Fibroblast of skin of abdomen (primary cell): ENCODE measurements at places on chromosomes 7 and 10.
A peak's percentile ranks its signal among the peaks of the same experiment; 100 is the strongest.

DNA sequence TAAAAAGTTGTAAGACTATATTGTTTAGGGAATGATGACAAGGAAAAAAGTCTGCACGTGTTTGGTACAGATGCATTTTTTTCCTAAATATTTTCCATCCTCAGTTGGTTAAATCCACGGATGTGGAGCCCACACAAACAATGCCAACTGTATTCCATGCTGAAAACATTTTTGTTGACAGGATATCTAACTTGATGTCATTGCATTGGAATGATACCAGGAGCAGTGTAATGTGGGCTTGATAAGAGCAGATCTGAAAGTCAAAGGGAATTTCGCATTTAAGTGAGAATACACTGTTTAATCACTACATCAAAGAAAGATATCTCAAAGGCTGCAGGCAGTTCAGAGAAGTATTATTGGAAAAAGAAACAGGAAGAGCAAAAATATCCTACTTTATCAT is 49.5 kb upstream of the TMEM140 start:
- DNase-seq = no peak

- peak; percentile 83 for DNase-seq
These were observed 48.4 kb downstream of the UNC5B start for GRCh38 chr10:71260622-71261325.

DNA sequence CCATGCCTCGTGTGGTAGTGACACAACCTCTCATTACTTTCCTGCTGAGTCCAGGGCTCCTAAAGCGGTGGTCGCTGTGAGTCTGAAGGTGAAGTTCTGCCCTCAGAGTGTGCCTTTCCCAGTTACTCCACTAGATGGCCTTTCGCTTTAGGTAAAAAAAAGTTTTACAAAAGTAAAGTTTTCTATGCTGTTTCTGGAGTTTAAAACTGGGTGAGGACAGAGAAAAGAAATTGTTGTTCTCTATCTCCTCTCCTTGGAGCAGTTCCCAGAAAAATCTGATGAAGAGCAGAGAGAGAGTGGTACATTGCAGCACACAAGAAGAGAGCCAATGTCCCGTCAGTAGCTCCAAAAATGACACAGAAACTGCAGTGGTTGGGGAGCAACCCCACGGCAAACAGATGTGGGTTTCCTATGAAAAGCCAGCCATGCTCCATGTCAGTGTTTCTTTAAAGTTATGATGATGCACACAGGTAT is 257.1 kb downstream of the GLI3 start:
- DNase-seq = peak; percentile 68

DNA sequence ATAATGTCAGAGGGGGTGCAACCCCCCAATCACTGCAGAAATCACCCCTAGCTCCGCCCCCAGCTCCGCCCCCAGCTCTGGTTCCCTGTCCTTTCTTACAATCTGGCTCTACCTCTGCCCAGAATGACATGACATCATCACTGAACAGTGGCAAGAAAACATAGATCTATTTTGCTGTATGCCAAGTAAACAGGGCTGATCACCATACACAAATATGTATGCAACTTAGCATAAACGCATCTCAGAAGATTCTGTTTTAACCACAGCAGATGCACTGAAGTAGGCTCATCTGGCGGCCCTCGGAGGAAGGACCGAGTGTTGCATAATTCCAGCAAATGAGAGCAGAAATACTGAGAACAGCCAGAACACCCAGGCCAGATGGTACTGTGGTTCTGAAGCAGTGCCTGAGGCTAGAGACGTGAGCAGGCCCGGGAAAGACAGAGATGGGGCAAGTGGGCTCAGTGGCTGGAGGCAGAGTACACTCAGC is 293.3 kb upstream of the KLF14 start:
- peak; percentile 92 for DNase-seq

DNA sequence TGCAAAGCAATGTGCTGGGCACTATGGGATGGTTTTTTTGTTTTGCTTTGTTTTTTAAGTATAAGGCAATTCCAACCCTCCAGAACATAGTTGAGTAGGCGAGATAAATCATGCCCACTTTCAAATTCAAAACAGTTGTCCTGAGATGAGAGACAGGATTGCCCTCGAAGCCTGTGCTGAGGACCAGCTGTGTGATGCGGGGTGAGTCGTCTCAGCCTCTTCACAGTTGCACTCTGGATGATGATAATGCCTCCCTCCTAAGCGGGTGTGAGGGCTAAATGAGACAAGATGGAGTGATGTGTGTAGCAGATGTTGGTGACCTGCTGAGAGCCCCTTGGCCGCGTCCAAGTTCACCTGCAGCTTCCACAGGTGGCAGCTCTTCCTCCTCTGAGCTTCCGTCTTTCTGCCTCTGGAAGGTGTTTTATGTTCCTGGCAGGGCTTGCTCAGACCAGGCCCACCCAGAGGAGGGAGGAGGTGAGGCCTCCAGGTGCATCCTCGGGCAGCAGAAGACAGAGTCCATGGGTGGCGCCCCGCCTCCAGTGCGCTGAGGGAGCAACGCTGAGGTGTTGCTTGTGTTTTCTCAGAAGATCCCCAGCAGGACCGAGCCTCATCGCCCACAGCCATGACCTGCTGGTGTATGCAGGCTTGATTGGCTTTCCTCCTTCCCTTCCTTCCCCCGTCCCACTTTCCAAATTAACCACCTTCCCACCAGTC is 30.6 kb downstream of the ECHDC3 start:
- no peak for DNase-seq
